Activated CD4-positive, alpha-beta memory T cell treated with anti-CD3 and anti-CD28 coated beads for 36 hours (primary cell): ENCODE measurements at places on chromosomes 13 and 19.

DNA sequence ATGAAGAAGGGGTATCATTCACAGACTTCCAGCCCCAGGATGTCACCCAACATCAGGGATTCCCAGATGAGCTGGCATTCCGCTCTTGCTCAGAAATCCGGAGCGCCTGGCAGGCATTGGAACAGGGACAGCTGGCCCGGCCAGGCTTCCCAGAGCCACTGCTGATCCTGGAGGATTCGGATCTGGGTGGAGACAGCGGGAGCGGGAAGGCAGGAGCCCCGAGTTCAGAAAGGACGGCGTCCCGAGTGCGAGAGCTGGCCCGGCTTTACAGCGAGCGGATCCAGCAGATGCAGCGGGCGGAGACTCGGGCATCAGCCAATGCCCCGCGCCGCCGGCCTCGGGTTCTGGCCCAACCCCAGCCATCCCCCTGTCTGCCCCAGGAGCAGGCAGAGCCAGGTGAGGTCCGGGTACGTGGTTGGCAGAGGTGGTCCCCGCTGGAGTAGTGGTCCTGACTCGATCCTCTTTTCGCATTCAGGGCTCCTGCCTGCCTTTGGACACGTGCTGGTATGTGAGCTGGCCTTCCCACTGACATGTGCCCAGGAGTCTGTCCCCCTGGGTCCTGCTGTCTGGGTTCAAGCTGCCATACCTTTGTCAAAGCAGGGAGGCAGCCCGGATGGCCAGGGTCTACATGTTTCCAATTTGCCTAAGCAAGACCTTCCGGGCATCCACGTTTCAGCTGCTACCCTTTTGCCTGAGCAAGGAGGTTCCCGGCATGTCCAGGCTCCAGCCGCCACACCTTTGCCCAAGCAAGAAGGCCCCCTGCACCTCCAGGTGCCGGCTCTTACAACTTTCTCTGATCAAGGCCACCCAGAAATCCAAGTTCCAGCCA lies 11.0 kb downstream of the PLEKHG2 start:
- H3K27me3 ChIP-seq: no peaks in the 10 kb centered on the region
- H3K36me3 ChIP-seq: peaks cover 16% of the 10 kb centered on the region
- no peak overlapping the region for H3K4me3 ChIP-seq
- H3K27ac ChIP-seq: no peak overlapping the region
- H3K4me1 ChIP-seq: no peaks in the 10 kb centered on the region

DNA sequence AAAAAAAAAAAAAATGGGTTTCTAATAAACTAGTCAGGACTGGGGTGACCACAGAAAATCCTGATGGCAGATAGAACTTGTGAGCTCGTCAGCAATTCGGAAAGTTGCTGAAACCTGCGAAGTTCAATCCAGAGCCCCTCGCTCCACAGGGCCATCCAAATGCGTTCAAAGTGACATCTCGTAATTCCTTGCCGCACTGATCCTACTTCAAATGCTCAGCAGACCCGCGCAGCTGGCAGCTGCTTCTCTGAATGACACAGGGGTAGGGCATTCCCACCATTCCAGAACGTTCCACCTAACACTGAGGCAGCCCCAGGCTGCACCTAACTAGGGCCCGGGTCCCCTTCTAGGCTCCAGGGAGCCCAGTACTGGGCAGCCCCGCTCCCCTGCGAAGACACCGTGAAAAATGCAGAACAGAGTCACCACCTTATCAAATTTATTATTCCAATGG lies 4.8 kb upstream of the DAPK3 start:
- no peak for DNase-seq
- peaks cover 12% of the 10 kb centered on the region for H3K4me1 ChIP-seq
- peaks cover 43% of the 10 kb centered on the region for H3K36me3 ChIP-seq

GRCh38 chr13:114069376-114070097 lies 62.9 kb downstream of the RASA3 start:
- DNase-seq: no peak
- no peak overlapping the region for H3K4me3 ChIP-seq

DNA sequence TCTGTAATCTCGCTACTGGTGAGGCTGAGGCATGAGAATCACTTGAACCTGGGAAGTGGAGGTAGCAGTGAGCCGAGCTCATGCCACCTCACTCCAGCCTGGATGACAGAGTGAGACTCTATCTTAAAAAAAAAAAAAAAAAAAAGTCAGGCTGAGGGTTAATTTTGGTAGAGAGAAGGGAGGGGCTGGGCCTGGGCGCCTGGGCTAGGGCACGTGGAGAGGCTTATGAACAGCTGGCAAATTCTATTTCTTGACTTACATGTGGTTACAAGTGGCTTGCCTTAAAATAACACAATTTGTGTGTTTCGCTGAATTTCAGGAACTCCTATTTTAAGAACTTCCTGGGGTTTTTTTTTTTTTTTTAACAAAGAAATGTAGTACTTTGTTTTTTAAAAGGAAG lies 47.6 kb upstream of the MAP3K10 start:
- H3K4me3 ChIP-seq: no peak overlapping the region
- no peaks in the 10 kb centered on the region for H3K27me3 ChIP-seq
- H3K36me3 ChIP-seq: no peaks in the 10 kb centered on the region
- H3K4me1 ChIP-seq: peaks cover 36% of the 10 kb centered on the region
- peak; percentile 65 for DNase-seq

DNA sequence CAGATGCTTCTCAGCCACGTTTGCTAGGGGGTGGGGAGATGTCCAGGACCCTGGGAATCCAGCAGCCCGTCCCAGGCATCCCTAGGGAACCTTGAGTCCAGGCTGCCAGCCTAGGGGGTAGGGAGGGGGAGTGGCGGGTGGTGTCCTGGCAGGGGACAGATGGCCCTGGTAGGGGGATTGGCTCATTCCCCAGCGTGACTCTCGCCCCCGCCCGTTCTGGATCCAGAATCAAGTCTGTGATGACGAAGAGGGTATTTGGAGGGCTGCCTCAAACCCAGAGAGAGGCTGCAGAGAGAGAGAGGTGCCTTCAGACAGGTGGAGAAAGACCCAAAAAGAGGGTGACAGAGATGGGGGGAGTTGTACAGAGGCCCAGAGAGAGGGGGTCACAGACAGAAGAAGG lies 4.1 kb downstream of the SLC17A7 start:
- H3K27me3 ChIP-seq: peaks cover 86% of the 10 kb centered on the region
- H3K36me3 ChIP-seq: no peaks in the 10 kb centered on the region
- H3K4me3 ChIP-seq: no peak overlapping the region
- H3K27ac ChIP-seq: no peak overlapping the region

- no peak for DNase-seq
- peaks cover 3% of the 10 kb centered on the region for H3K27me3 ChIP-seq
- H3K27ac ChIP-seq: no peak within 1 kb of the TSS
- H3K36me3 ChIP-seq: no peaks in the 10 kb centered on the region
These were observed at the start of gene F7 for GRCh38 chr13:113105032-113105920. F7 (plus strand) TSS chr13:113105791; CDS start chr13:113105842, 51 bp downstream.

GRCh38 chr13:77514336-77514726 lies 21.2 kb upstream of the SCEL start:
- H3K27me3 ChIP-seq: peaks cover 5% of the 10 kb centered on the region
- no peak overlapping the region for H3K4me3 ChIP-seq
- H3K27ac ChIP-seq: no peak overlapping the region

GRCh38 chr19:45200568-45200967 lies 22.0 kb downstream of the BLOC1S3 start:
- no peak overlapping the region for H3K27ac ChIP-seq
- DNase-seq: no peak
- no peaks in the 10 kb centered on the region for H3K27me3 ChIP-seq
- H3K36me3 ChIP-seq: no peaks in the 10 kb centered on the region

- H3K4me1 ChIP-seq: no peaks in the 10 kb centered on the region
- H3K27me3 ChIP-seq: peaks cover 3% of the 10 kb centered on the region
- no peak overlapping the region for H3K4me3 ChIP-seq
These were observed 224.0 kb upstream of the UBL3 start for GRCh38 chr13:30074431-30074830.
